ENCODE measurements at places on chromosomes 4 and X.

DNA sequence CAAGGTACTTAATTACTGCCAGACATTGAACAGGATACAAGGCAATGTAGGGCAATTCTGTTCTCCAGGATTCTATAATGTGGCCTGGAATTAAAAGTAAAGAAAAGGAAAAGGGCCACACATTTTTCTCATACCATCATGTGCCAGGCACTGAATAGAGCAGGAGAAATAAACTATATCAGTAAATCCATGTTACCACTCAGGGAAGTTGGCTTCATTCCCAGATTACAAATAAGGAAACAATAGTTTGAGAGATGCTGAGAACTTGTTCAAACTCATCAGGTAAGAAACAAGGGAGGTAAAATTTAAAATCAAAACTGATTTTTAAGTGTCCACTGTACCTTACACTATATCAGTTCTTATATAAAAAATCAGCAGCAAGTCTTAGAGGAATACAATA is 645.0 kb upstream of the ATOH1 start:
- no peak for DNase-seq

DNA sequence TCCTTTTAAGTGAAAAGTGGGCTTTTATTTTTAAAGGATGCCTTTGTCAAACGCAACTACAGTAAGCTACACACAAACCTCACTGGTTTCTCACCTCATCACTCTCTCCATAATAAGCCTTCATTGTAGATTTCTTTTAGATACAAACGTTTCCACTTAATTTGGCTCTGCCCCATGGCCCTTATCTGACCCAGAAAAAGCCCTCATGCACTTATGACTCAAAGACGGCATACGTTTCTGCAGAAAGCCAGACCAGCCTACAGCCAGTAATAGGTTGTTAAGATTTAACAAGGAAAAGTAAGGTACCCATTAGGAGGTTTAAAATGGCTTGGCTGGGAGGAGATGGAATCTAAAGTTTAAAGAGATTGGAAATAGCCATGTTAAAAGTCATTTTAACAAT is 914.6 kb upstream of the INTU start:
- DNase-seq = peak; percentile 71

GRCh38 chr4:102091656-102092055 is 253.6 kb downstream of the SLC39A8 start:
- no peak for DNase-seq

- no peak for DNase-seq
Observed at GRCh38 chrX:121151293-121151692, 103.9 kb downstream of the GLUD2 start.

DNA sequence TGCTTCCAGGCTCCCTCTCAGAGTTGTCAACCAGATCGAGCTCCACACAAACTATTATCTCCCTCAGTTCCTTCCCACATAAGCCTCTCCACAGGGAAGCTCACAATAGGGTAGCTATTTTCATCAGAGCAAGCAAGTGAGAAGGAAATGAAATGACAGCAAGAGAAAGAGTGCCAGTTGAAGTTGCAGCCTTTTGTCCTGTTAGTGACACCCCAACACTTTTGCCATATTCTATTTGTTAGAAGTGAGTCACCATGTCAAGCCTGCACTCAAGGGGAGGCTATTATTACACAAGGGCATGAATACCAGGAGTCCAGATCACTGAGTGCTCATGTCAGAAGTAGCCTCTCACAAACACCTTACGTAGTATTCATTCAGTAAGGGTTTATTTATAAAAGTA is 266.3 kb upstream of the NOCT start:
- peak; percentile 54 for DNase-seq
